ENCODE measurements at places on chromosomes 6 and 20.
A peak's percentile ranks its signal among the peaks of the same experiment; 100 is the strongest.

DNA sequence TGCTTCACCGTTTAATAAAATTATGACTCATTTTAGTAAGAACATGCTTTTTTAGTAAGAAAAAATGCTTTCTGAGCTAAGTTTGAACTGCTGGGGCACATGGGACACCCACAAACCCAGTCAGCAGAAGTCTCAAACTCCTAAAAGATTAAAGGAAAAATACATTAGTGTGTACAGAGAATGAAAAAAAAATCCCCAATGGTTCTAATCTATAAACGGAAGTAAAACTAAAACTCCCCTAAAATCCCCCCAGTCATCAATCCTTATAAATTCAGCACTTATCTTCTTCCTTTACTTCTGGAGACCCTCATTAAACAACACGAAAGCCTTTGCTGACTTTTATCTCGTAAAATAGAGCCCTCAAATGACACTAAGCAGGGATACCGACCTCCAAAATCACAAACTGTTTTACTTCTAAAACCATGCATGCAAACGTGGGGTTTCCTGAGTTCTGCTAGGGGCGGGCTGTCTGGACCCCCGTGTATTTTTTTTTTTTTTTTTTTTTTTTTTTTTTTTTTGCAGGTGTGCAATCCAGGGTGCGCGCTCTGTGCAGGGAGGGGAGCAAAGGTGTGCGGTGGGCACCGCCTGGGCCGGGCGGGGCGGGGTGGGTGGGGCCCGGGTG is 1.1 kb upstream of the MYB start:
- DNase-seq: peak; percentile 59

DNA sequence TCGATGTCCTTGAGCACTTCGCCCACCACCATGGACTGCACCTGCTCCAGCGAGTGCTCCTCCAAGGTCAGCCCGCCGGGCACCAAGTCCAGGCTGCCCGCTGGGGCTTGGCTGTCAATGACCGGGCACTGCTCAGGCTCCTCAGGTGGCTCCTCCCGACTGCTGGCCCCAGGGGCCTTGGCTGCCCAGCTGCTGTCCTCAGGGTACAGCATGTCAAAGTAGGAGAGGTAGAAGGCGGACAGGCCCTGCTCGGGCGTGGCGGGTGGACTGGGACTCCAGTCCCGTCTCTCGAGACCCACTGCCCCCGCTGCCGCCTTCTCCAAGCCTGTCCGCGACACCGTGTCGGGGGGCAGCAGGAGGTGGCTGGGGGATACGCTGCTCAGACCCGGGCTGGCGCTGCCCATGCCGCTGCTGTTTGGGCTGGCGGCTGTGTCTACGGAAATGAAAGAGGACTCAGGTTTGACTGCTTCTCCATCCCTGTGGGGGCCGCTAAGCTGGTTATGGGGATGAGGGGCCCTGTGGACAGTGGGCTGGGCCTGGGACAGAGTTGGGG is 12.0 kb downstream of the SPDEF start:
- no peak for DNase-seq

- DNase-seq: no peak
These were observed 41.2 kb downstream of the BMP7 start for GRCh38 chr20:57225197-57225733.

DNA sequence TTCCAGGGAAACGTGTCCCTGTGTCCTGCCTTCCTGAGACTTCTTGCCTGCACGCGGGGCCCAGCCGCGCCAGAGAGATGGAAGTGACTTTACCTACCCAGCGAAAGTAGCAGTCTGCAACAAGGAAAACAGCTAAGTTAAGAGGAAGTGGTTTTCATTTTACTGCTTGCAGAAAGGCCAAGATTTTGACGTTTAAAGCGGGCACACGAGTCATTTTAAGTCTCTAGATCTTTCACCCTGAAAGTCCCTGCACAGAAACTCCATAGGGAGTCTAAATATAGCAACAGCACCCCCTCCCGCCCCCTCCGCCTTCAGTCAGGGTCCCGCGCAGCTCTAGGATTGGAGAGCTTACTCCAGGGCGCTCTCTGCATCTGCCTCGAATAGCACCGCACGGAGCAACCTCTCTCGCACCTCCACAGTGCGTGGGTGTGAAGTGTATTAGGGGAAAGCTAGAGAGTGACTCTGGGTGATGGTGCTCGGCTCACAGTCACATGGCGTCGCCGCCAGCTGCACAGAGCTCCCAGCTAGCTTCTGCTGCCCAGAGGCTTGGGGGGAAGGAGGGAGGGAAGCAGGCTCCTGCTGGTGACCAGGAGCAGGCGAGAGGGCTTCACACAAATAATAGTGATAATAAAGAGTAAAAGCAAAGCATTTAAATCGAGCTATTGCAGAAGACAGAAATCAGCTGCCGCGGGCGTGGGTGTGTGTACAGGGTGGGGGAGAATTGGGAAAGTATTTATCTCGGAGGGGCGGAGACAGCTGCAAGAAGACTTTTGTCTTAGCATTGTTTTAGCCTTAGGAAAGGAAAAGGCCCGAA is 1.8 kb upstream of the KCNQ5 start:
- peak; percentile 75 for DNase-seq

GRCh38 chr6:15685619-15686018 is 22.8 kb upstream of the DTNBP1 start:
- no peak for DNase-seq

GRCh38 chr20:36175016-36175415 is 20.5 kb downstream of the EPB41L1 start:
- DNase-seq: no peak

DNA sequence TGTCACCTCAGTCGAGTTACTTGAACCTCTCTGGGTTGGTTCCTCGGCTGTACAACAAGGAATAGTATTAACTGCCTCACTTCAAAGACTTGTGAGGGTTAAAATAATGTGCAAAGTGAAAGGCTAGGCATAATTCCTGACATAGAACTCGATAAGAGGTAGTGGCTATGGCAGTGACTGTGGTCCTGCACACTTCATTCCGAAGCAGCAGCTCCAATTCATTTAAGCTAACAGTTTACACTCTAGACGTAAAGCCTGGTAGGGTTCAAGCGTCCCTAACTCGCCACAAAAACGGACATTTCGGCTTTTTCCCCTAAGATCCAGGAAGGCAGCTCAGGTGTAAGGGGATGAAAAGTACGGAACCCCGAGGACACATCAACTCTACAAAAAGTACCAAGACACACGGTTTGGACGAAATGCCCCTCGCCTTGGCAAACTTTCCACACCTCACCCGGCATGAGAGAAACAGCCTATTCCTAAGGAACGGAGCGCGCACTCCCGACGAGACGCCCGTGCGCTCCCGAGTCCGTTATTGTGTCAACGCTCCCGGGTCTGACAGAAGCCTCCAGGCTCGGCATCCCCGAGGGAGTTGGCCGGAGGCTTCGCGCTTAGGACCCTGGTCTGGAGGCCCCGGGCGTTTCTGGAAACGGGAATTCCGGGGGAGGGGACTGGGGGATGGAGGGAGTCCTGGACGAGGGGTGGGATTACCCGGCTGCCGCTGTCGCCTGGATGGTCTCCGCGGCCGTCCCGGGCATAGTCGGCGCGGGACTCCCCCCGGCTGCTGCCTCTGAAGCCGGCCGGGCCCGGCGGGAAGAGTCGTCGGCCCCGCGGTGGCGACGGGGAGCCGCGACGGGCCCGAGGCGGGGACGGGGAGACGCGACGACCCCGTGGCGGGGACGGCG is 937 bp downstream of the ZNF318 start:
- DNase-seq: no peak

DNA sequence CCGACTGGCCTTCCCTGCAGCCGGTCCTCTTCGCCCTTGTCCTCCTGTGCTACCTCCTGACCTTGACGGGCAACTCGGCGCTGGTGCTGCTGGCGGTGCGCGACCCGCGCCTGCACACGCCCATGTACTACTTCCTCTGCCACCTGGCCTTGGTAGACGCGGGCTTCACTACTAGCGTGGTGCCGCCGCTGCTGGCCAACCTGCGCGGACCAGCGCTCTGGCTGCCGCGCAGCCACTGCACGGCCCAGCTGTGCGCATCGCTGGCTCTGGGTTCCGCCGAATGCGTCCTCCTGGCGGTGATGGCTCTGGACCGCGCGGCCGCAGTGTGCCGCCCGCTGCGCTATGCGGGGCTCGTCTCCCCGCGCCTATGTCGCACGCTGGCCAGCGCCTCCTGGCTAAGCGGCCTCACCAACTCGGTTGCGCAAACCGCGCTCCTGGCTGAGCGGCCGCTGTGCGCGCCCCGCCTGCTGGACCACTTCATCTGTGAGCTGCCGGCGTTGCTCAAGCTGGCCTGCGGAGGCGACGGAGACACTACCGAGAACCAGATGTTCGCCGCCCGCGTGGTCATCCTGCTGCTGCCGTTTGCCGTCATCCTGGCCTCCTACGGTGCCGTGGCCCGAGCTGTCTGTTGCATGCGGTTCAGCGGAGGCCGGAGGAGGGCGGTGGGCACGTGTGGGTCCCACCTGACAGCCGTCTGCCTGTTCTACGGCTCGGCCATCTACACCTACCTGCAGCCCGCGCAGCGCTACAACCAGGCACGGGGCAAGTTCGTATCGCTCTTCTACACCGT is 6.1 kb downstream of the UBD start:
- no peak for DNase-seq

DNA sequence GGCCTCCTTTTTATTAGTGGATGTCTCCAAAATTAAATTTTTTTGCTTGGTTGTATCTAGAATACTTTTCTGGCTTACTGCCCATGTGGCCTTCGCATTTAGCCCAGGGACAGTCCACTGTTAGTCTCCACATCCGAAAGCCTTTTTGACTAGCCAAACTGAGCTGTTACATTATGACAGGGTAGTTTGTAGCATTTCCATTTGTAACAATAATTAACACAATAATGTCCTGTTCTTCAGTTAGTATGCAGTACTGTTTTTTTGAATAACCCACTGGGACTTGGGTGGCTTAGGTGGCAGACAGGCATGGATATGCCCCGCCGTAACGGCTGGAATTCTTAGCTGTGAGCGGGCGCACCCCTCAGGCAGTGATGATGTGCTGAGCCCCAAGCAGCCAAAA is 12.7 kb upstream of the BTN3A2 start:
- DNase-seq: no peak

- DNase-seq: peak; percentile 31
These were observed 10.8 kb upstream of the ARMC2 start for GRCh38 chr6:108837236-108837971.

GRCh38 chr6:33787954-33788693 is 806 bp downstream of the LEMD2 start:
- peak; percentile 76 for DNase-seq

DNA sequence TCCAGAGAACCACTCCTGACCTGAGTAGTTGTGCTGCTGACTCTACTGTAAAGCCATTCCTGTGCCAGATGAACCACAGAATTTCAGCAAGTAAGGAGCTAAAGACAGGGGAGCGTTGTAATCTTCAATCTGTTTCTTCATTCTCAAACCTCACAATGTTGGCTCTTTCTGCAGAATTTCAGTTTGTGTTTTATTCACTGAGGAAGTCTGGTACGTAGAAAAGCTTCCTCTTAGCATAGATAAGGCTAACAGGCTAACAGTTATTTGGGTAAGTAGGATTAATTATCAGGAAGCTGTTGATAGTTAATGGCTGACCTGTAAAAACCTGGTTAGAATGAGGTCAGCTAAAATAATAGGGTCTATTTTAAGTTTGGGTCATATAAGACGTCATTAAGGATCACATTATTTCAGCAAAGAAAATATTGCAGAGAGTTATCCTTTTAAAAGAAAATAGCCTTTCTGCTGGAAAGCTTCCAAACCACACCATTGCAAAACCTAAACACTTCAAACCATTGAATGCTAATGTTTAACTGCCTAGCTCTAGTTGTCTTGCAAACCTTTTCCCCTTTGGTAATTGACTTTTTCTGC is 14.1 kb upstream of the TENT5A start:
- DNase-seq: no peak

GRCh38 chr20:62949153-62949821 is 3.2 kb upstream of the SLC17A9 start:
- no peak for DNase-seq

- DNase-seq: no peak
These were observed 656.0 kb upstream of the ID4 start for GRCh38 chr6:19181211-19181610.

DNA sequence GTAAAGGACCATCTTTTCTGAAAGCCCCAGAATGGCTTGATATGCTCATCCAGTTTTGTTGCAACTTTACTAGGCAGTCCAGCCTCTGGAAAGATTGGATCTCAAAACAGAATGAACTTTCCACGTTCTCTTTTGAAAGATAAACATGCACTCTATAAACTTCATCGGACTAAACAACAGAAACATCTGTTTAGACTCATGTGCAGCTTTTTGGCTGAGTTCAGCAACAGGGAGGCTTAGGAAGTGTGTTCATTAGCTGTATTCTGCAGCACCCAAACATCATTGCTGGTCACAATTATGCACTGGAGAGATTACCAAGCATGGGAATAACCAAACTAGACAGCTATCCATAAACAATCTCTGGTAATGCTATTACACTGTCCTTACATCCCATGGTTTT is 180.5 kb downstream of the TENT5A start:
- no peak for DNase-seq

GRCh38 chr6:485655-486170 is 94.2 kb downstream of the IRF4 start:
- DNase-seq: no peak

Measured in activated CD4-positive, alpha-beta T cell treated with anti-CD3 and anti-CD28 coated beads, Interleukin-2, Interleukin-4, amounts not matched to agents 100 ng/mL and 50 ng/mL, durations not matched to agents 16 hours and 8 hours (primary cell).